ENCODE measurements at places on chromosomes 6 and 20.

GRCh38 chr6:150606168-150606591, 6.5 kb downstream of the PLEKHG1 start:
- no peak for DNase-seq

DNA sequence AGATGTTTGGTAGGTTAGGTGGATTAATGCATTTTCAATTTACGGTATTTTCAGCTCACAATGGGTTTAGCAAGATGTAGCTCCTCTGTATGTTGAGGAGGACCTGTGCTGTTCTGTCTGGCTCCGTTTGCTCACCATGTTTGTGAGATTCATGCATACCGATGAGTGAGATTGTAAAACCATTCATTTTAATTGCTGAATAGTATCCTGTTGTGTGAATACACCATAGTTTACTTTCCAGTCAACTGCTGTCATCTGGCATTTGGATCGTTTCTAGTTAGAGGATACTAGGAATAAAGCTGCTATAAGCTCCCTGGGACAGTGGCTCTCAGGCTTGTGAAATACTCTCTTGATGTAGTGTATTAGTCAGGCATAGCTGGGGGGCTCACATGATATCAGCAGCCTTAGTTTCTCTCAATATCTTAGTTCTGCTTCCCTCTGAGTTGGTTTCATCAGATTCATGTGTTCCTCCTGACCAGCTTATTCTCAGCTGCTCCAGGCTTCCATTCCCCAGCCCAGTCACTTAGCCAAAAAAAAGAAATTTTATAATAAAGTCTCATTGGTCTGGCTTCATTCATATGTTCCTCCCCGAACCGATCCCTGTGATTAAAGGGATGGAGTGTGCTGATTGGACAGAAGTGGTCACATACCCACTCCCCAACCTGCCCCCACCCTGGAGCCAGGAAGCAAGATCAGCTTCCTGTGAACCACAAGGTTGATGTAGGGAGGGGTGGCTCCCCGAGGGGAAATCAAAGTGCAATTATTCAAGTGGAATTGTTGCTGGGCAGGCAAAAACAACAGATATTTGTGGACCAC, 10.9 kb upstream of the B4GALT5 start:
- DNase-seq = no peak

DNA sequence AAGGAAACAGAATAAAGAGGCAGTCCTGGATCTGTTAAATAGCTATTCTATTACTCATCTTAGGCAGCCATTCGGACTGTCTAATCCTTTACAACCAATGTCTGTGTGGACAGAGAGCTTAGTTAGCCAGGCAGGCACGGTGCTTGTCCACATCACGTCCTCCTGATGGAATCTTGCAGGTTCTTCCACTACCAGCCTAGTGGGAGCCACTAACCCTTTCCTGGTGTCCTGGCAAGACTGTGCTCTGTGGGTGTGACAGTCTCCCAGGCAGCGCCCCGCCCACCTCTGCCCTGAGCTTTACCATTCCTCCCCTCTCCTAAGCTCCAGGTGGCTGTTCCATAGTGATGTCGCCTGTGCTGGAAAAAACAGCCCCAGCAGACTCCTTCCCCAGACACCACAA, 78.3 kb upstream of the CLDN20 start:
- no peak for DNase-seq

GRCh38 chr20:33840160-33840559, 29.0 kb downstream of the CHMP4B start:
- no peak for DNase-seq

- no peak for DNase-seq
These were observed 2.5 kb upstream of the PRDM1 start for GRCh38 chr6:106083618-106084017.

DNA sequence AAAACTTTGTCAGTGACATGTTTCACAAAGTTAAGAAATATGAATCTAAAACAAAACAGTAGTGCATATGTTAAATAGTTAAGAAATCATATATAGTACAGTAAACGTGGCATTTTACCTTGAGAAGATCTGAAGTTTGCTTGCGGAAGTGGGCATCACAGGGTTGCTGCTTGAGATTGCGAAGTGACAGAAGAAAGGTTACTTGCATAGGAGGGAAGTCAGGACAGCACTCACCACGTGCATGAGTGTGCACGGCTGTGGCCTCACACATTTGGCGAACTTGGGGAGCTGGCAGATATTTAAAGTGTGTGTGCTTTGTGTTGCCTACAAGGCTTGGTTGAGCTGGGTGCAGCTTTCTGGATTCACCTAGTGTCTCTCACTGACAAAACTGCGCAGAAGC, 431.5 kb upstream of the ARID1B start:
- no peak for DNase-seq

DNA sequence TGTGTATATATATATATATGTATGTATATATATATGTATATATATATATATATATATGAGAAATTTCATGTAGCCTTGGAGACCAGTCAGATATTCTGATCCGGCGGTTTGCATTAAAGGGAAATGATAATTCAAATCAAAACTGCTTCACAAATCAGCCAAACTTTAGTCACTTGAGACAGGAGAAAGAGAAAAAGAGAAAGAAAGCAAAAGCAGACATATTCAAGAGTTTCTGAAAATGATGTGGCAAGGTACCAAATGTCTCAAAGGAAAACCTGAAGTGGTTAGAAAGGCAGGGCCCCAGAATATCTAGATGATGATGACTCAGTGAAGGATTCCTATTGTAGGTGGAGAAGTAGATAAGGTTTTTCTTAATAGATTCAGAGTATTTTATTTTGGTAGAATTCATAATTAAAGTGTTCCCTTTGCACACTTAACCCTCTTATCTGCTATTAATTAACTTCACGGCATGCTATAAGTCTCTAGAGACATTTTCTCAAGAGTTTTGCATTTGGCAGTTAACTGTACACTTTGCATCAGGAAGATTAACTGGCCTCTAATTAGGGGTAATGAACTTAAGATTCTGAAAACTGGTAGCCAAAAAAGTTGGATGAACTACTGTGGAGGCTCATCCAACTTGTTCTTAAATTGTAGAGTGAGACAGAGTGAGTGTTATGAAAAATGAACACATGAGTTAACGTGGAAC, 50.1 kb upstream of the ASF1A start:
- no peak for DNase-seq

GRCh38 chr20:35506872-35507638, 22.4 kb downstream of the C20orf173 start:
- no peak for DNase-seq

Data from activated CD8-positive, alpha-beta memory T cell treated with anti-CD3 and anti-CD28 coated beads for 48 hours (primary cell).